ENCODE measurements at places on chromosomes 4 and X.

DNA sequence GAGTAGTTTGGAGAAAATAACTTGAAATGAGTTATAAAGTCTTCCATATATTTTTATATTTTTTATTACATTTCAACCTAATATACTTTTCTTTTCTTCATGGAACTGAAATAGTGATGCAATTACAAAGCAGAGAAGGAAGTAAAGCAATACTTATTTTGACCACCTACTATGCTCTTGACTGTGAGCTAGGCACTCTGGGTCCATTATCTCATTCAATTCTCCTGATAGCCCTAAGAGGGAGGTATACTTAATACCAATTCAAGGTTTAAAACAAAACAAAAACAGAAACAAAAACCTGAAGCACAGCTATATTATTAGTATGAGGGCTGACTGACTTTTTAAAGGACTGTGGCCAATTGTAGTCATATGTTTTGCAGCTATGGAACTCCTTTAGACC lies 193.5 kb downstream of the MAD2L1 start:
- no peaks in the 10 kb centered on the region for H3K36me3 ChIP-seq
- no peak overlapping the region for H3K27ac ChIP-seq
- no peak for DNase-seq

DNA sequence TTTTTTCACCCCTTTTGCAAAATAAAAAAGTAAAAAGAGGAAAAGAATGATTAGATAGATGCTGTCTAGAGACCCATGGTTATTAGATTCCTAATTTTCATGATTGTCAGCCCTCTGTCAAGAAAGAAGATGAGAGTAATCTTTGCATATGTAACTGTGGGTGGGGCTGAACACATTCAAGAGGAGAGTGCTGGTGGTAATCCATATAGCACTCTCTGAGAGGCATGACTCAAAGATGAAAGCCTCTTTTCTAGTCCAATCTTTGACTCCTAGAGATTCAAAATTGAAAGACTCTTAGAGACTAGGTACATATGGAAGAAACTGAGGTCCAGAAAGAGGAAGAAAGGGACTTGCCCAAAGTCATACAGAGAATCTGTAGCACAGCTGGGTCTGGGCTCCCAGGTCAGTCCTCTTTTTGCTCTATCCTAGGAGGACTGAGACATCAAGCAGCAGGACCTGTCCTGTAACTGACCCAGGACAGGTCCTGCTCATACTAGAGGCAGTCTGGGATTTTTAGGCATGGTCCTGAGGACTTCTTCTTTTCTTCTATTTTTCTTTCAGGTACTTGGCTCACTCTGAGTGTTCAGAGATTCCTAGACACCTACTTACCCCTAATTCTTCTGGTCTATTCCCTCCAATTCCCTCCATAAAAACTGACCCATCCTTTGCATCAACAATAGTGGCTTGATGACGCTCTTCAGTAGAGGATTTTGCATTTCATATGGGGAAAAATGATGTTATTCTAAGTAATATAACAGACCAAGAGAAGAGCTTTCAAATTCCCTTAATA lies 23.8 kb downstream of the VSIG4 start:
- DNase-seq, result no peak
- H3K4me3 ChIP-seq, result no peak overlapping the region
- H3K4me1 ChIP-seq, result peaks cover 61% of the 10 kb centered on the region
- no peaks in the 10 kb centered on the region for H3K27me3 ChIP-seq
- H3K36me3 ChIP-seq, result peaks cover 7% of the 10 kb centered on the region

DNA sequence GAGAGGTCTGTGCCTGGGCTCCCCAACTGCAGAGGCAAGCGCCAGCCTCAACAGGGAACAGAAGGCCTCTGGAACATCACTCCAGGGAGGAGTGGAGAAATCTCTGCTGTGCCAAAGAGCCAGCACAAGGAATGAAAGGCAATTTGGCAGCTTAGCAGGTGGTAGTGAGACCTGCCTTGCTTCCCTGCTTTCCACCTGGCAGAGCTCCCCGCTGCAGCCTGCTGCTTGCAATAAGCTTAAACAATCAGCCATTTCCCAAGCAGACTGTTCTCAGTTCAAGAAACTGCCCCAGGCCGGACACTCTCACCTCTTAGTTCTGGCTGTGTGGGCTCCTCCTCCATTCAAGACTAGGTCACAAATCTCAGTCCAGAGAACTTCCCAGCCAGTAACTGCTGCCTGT lies 370.6 kb downstream of the MAGEB5 start:
- no peaks in the 10 kb centered on the region for H3K36me3 ChIP-seq
- no peak overlapping the region for H3K27ac ChIP-seq
- no peaks in the 10 kb centered on the region for H3K27me3 ChIP-seq
- H3K4me1 ChIP-seq, result no peaks in the 10 kb centered on the region
- no peak for DNase-seq

GRCh38 chrX:63488546-63489373 lies 137.6 kb upstream of the SPIN4 start:
- peaks cover 47% of the 10 kb centered on the region for H3K36me3 ChIP-seq
- DNase-seq, result no peak
- H3K27ac ChIP-seq, result no peak overlapping the region

- no peaks in the 10 kb centered on the region for H3K4me1 ChIP-seq
- no peak for DNase-seq
- H3K27me3 ChIP-seq, result no peaks in the 10 kb centered on the region
- no peak overlapping the region for H3K4me3 ChIP-seq
Measured at GRCh38 chr4:123997776-123998449, 601.3 kb downstream of the SPRY1 start.

- H3K36me3 ChIP-seq, result no peaks in the 10 kb centered on the region
- H3K4me3 ChIP-seq, result no peak overlapping the region
- no peaks in the 10 kb centered on the region for H3K4me1 ChIP-seq
- H3K27ac ChIP-seq, result no peak overlapping the region
- H3K27me3 ChIP-seq, result peaks cover 5% of the 10 kb centered on the region
- DNase-seq, result no peak
Measured at GRCh38 chrX:23811656-23812055, 28.7 kb downstream of the SAT1 start.

DNA sequence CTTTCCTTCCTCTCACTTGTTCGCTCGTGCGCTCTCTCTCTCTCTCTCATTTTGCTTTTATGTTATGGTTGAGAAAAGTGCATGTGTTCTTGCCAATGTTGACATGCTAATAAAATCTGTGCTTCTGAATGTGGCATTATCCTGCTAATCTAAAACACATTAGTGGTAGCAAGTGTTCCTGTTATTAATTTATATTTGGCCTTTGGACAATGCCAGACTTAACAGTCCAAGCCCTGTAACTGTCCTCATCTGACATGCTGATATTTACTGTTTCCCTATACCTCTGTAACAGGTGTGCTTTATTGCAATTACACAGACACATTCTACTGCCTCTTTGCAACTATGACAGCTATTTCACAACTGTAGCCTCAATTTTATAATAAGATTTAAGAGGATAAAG lies 2.7 kb downstream of the PPARGC1A start:
- no peaks in the 10 kb centered on the region for H3K36me3 ChIP-seq
- DNase-seq, result no peak
- H3K4me3 ChIP-seq, result no peak overlapping the region
- no peak overlapping the region for H3K27ac ChIP-seq

DNA sequence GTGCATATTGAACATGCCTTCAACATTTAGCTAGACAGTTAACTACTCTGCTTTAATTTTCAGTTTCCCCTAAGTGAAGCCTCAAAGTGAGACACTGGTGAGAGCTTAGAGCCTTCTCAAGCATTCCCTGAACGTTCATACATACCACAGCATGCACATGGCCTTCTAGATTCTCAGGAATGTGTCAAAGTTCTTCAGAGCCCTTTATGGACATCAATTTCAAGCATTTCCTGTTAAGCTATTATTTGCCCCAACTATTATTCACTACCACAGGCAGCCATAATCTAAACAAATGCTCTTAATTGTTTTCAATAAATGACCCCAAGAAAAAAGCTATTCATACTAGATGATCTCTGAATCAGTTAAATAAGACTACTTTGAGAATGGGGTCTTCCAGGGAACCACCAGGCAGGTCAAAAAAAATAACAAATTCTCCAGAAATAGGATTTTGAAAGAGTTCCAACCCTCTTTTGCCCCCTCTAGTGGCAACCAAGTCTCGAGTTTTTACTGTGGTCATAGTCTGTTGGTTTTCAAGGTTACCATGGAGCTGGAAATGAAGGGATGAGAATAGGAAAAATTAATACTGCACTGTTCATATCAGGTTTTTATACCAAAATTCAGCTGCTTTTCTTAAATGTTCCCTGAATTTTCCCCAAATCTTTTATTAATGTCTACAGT lies 235.4 kb downstream of the RAB28 start:
- no peak overlapping the region for H3K27ac ChIP-seq
- H3K4me1 ChIP-seq, result no peaks in the 10 kb centered on the region
- no peaks in the 10 kb centered on the region for H3K27me3 ChIP-seq
- H3K36me3 ChIP-seq, result peaks cover 8% of the 10 kb centered on the region
- no peak for DNase-seq
- H3K4me3 ChIP-seq, result no peak overlapping the region

DNA sequence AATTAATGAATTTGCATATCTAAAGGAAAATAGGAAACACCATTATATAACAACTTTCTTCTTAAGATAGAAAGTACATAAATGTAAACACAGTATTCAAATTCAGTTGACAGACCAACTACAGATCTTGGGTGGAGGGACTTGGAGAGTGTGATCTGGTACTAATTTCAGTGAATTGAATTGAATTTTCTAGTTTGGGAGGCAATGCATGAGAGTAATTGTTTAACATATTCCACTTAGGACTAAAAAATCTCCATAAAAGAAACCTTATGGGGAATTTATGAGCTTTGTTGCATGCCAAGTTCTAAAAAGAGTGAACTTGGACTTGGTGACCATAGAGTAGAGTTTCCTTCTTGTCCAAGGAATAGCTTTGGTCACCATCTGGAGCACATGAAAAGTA lies 261.1 kb upstream of the TTC29 start:
- no peaks in the 10 kb centered on the region for H3K4me1 ChIP-seq
- no peaks in the 10 kb centered on the region for H3K27me3 ChIP-seq
- H3K36me3 ChIP-seq, result no peaks in the 10 kb centered on the region

- no peaks in the 10 kb centered on the region for H3K4me1 ChIP-seq
- H3K36me3 ChIP-seq, result no peaks in the 10 kb centered on the region
- H3K4me3 ChIP-seq, result no peak overlapping the region
- no peak overlapping the region for H3K27ac ChIP-seq
- DNase-seq, result no peak
- no peaks in the 10 kb centered on the region for H3K27me3 ChIP-seq
Measured at GRCh38 chrX:153626863-153627674, 19.9 kb upstream of the DUSP9 start.

DNA sequence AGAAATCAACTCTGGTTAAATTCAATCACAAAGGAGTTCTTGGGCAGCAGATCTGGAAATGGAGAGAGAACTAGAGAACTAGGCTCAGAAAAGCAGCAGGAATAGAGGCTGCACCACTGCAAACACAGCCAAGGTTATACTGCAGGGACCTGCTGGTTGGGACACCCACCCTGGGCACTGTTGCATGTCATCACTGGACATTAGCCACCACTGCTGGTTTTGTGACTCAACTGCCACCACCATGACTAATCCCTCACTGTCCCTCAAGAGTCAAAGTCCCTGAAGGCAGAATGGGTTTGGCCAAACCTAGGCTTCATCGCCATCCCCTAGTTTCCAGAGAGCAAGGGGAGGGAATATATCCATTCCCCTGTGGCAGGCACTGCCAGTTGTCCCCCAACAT lies 38.1 kb upstream of the IRAK1 start:
- DNase-seq, result no peak
- peaks cover 52% of the 10 kb centered on the region for H3K4me1 ChIP-seq
- H3K27ac ChIP-seq, result peak overlapping the region; percentile 82
- no peaks in the 10 kb centered on the region for H3K27me3 ChIP-seq
- H3K36me3 ChIP-seq, result peaks cover 20% of the 10 kb centered on the region

GRCh38 chrX:12443534-12444098 lies 305.3 kb downstream of the FRMPD4 start:
- H3K27ac ChIP-seq, result no peak overlapping the region
- H3K36me3 ChIP-seq, result no peaks in the 10 kb centered on the region
- H3K27me3 ChIP-seq, result peaks cover 4% of the 10 kb centered on the region

- H3K36me3 ChIP-seq, result no peaks in the 10 kb centered on the region
- H3K4me1 ChIP-seq, result no peaks in the 10 kb centered on the region
- no peak overlapping the region for H3K4me3 ChIP-seq
- DNase-seq, result no peak
- no peaks in the 10 kb centered on the region for H3K27me3 ChIP-seq
Measured at GRCh38 chr4:30429813-30430761, 290.1 kb upstream of the PCDH7 start.

GRCh38 chrX:45761920-45762319 lies 561.2 kb upstream of the DIPK2B start:
- peaks cover 67% of the 10 kb centered on the region for H3K4me1 ChIP-seq
- no peaks in the 10 kb centered on the region for H3K27me3 ChIP-seq
- H3K36me3 ChIP-seq, result peaks cover 54% of the 10 kb centered on the region
- H3K27ac ChIP-seq, result peak overlapping the region; percentile 86

DNA sequence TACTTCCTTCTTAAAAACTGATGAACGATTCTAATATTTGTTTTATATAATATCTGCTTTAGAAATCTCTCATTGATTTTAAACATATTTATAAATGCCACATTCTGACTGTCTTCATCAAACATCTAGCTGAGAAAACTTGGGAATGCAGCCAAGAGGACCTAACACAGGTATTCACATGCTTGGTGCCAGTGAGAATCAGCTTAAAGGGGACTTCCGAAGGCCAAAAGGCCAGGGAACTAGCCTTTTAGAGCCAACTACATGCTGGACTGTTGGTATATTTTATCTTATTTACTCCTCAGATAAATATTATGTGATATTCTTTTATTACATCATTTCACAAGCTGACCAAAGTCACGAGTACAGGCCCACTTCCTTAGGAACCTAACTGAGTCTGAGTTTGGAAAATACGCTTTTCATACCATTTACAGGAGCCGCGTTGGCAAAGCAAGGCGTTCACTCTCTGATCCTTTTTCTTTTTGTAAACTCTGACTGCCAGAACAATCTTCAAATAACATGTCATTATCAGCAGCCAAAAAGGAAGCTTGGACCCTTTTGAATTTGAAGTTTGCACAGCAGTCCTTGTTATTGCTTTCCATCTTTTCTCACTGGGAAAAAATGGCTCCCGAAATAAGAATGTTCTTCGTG lies 41.1 kb upstream of the PDLIM3 start:
- no peak overlapping the region for H3K27ac ChIP-seq
- H3K27me3 ChIP-seq, result peaks cover 23% of the 10 kb centered on the region
- no peak overlapping the region for H3K4me3 ChIP-seq
- no peak for DNase-seq

- peaks cover 4% of the 10 kb centered on the region for H3K36me3 ChIP-seq
- H3K27me3 ChIP-seq, result no peaks in the 10 kb centered on the region
- no peak for DNase-seq
- H3K4me1 ChIP-seq, result peaks cover 16% of the 10 kb centered on the region
Measured at GRCh38 chr4:38615847-38616246, 48.2 kb upstream of the KLF3 start.

DNA sequence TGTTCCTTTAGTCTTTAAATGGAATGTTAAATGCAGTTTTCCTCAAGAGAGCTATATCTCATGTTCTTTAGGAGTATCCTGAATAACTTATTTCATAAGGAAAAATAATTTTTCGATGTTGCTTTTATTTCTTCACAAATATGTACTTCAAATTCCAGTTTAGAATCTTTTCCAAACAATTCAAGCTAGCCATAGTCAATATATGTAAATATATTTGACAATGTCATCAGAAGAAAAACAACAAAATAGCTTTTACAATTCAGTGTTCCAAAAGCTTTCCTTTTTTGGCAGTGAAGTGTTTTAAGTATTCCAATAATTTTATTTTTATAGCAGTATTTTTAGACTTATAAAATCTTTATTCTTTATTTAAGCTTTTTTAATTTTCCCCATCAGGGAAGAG lies 1532.0 kb downstream of the PCDH18 start:
- no peaks in the 10 kb centered on the region for H3K36me3 ChIP-seq
- no peaks in the 10 kb centered on the region for H3K4me1 ChIP-seq
- H3K27ac ChIP-seq, result no peak overlapping the region
- H3K27me3 ChIP-seq, result no peaks in the 10 kb centered on the region
- H3K4me3 ChIP-seq, result no peak overlapping the region

GRCh38 chrX:18691431-18691830 lies 16.0 kb upstream of the PPEF1 start:
- H3K4me3 ChIP-seq, result no peak overlapping the region
- peaks cover 3% of the 10 kb centered on the region for H3K27me3 ChIP-seq
- H3K4me1 ChIP-seq, result no peaks in the 10 kb centered on the region
- H3K36me3 ChIP-seq, result no peaks in the 10 kb centered on the region
- DNase-seq, result no peak

Data from activated naive CD8-positive, alpha-beta T cell treated with anti-CD3 and anti-CD28 coated beads for 36 hours (primary cell).